Stimulated activated CD4-positive, alpha-beta T cell treated with anti-CD3 and anti-CD28 coated beads, Interleukin-15, amount 100 ng/mL, for 1 hour (primary cell): ENCODE measurements at places on chromosomes 12 and 14.

DNA sequence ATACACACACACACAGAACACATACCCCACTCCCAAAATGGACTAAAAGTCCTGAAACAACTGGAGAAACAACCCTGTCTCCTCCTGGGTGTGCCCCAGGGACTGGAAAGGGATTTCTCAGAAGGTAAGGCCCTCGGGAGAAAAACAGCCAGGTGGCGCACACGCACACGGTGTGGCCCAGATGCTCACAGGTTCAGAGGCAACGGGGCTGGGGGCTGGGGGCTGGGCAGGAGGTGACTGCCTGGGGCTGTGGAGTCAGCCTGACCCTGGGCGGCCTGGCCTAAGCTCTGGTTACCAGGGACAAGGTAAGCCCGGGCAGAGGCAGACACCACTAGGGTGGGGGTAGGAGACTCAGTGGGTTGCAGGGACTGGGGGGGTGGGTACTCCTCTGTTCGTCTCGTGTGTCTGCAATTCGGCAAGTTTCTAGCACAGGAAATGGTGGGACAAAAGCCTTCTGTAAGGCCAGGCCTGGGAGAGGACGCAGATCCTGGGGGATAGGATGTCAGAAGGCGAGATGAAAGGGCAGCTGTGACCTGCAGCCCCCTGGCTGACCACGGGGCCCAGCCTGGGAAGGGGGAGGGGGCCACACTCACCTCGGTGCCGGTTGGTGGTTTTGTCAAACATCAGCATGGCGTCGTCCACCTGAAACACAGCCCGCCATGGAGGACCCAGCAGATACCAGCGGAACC lies 10.4 kb downstream of the MSI1 start:
- no peak for DNase-seq

GRCh38 chr12:56013482-56013881 lies 7.4 kb upstream of the IKZF4 start:
- DNase-seq = no peak

DNA sequence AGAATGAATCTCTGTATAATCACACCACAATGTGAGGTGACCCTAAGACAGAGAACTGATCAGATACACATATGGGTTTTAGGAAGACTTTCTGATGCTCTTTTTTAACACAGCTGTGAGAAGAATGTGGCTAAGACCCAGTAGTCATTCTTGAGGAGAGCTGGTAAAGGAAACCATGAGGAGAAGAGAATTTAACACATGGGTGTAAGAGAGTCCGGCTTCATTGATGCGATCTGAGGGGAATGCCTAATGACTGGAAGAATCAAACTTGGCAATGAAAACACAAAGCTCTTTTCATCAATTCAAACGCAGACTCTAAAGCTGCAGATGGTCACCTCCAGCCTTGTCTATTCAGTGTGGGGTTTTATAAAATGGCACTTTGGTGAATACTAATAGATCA lies 79.3 kb downstream of the FOXA1 start:
- no peak for DNase-seq

- no peak for DNase-seq
Observed at GRCh38 chr12:19323805-19324204, 115.5 kb upstream of the AEBP2 start.

- no peak for DNase-seq
Observed at GRCh38 chr14:74921053-74921620, 1.9 kb downstream of the RPS6KL1 start.

- no peak for DNase-seq
Observed at GRCh38 chr14:64279704-64280668, 14.2 kb downstream of the ESR2 start.

DNA sequence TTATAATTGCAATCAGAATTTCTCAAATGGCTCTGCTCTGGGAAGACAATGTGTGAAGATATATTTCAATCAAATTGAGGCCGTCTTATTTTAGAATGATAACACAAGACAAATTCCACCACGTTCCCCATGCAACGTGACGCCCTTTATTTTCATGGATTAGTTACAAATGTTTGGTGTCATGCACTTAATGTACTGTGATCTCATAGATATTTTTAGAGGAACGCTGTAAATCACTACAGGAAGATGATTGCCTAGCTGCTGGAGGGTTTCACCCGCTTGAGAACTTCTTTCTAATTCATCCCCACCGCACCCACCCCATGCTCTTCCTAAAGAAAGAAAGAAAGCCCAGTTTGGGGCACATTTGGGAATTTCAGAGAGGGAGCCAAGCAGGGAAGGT lies 117.2 kb downstream of the PLXNC1 start:
- DNase-seq = no peak

DNA sequence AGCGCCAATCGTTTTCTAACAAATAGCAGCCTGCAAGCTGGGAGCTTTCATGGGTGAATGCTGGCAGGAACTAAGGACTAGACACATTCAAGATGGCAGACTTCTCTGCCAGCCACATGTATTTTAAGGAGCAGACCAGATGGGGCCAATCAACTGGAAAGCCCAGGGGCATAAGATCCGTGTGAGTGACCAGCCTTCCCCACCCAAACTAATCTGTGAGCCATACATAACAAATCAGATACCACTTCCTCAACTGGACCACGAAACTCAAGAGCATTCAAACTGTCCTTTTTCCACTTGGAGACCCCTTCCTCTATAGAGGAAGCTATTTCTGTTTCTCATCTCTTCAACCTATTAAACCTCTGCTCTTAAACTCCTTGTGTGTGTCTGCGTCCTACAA lies 9.7 kb downstream of the TCL1B start:
- no peak for DNase-seq

- DNase-seq = no peak
Observed at GRCh38 chr14:89794096-89794495, 160.4 kb downstream of the EFCAB11 start.

DNA sequence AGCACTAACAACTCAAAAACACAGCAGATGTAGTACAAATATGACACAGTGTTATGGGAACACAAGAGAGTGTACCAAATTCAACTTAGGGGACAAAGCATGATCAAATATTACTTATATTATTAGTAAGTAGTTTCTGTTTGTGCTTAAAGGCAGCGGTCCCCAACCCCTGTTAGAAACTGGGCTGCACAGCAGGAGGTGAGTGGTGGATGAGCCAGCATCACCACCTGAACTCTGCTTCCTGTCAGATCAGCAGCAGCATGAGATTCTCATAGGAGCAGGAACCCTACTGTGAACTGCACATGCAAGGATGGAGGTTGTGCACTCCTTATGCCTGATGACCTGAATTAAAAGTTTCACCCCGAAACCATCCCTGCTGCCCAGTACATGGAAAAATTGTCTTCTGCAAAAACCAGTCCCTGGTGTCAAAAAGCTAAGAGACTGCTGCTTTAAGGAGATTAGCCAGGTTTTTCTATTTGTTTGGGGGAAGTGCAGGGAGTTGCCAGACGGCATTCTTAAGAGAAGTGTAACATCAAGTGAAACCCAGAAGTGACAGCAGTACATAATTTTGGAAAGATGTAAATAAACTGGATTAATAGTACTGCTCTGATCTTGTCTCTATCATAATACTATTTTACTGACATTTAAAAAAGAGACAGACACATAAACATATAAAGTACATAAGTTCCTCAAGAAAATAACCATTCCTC lies 26.7 kb downstream of the GTF2A1 start:
- DNase-seq = no peak

DNA sequence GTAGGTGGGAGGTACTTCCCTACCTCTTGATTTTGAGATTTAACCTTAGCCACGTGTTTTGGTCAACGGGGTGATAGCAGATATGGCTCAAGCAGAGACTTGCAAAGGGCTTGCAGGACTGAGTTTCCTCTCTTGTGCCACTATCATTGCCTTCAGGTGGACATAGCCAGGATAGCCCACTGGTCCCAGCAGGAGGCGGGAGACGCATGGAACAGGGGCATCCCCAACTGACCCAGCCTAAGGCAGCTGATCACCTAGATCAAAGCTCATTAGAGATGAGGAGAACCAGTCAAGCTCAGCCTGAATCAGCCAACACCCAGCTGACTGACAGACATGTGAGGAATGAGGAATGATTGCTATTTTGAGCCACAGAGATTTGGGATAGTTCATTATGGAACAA lies 49.6 kb downstream of the CALM1 start:
- DNase-seq = no peak

GRCh38 chr12:19191089-19191488 lies 61.6 kb downstream of the PLEKHA5 start:
- no peak for DNase-seq

GRCh38 chr14:83607682-83608081 lies 1922.3 kb upstream of the FLRT2 start:
- DNase-seq = no peak

DNA sequence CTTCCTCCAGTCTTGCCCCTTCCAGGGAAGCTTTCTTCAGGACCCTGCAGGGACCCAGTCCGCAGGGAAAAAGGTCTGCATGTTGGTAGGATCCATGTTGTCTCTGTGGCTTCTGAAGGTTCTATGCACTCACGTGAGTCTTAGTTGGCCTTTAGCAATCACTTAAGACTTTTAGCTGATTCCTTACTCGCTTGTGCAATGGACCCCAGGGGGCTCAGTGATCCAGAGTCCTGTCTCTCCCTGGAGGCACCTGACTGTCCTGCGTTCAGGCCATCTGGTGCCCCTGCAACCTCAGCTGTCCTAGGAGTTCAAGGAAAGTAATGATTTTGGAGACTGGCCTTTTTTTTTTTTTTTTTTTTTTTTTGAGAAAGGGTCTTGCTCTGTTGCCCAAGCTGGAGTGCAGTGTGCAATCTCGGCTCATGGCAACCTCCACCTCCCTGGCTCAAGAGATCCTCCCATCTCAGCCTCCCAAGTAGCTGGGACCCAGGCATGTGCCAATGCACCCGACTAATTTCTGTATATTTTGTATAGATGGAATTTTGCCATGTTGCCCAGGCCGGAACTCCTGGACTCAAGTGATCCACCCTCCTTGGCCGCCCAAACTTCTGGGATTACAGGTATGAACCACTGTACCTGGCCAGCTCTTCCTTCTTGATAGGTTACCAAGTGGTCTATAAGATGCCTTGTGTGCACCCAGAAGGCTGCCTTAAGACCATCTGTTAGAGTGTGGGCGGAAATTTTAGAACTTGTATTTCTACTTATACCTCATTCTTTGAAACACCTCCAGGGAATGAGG lies 4.6 kb downstream of the IFI27L2 start:
- no peak for DNase-seq
